Right renal cortex interstitium (tissue), 3 donors: ENCODE measurements at places on chromosomes 1 and 21.

DNA sequence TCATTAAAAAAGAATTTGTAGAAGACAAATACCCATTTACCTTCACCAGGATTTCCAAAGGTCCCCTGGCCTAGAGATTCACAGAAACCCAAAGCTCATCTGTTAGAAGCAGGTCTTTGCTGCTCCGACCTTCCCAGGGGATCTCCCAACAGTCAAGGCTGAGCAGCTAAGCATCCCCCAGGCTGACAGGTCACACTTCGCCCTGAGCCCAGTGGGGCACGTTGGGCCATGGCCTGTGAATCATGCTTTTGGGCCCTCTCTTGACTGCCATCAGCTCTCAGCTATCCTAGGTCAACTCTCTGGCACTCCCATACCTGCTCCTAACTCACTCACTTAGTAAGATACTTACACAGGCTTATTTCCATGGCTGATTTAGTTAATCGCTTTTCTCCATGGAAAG, 157.7 kb downstream of the DSCAM start:
- DNase-seq: no peak

- no peak for DNase-seq
Measured at GRCh38 chr1:81681601-81682266, 119.0 kb upstream of the ADGRL2 start.

DNA sequence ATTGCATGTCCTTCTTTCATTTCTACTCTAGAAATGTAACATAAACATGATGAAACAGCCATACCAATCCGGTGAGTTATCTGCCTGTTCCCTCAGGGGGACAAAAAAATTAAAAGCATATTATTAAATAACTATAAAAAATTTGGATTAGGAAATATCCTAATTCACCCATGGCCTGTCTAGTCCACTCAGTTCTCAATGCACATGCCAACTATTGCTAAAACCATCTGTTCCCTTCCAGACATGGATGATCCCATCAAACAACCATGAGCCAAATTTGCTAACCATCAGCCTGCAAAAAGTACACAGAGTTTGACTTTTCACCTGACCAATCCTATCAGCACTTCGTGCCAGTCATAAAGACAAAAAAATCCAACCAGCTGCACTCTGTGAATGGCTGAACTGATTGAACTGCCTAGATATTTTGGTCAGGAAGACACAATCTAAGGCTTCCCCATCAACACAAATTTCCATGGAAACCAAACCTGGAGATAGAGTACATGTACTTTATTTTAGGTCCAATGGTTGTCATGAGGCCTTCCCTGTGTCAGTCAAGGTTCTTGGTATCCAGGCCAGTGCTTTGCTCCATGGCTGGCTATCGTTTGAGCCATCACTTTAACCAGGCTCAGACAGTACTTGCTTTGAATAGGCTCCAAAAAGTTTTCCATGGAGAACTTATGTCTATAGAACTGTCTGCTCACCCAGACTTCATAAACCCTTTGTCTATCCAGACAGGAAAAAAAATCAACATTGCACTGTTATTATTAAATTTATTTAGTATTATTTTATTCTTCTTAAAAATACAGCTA, 570.8 kb downstream of the LTN1 start:
- no peak for DNase-seq

GRCh38 chr1:201709564-201710295, 119.2 kb upstream of the IPO9 start:
- no peak for DNase-seq

DNA sequence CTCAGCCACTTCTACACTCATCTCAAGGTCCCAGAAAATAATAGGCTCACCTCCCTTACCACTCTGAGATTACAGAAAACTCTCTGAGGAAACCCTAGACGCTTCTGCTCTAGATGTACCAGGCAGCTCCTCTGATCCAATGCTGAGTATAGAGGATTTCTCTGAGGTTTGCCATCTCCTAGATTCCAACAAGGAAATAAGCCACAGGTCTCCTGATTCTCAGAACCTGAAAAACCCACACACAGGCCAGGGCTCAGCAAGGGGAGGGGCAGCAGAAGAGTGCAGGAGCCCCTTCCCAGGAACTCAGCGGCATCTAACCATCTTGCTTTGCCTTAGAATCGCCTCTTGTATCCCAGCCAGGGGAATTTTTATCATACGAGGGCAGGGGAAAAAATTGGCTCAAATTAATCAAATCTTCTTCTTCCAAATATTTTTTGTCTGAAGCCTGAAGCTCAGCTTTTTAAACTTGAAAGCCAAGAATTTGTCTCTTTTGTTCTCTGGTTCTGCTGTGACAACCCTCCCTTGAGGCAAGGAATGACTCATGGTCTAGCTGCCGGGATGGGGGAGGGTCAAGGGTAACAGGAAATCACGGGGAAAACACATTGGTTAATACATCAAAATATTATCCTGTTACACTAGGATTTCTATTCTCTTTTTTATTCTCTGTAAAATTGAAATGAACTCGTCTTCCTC, 30.8 kb downstream of the GORAB start:
- DNase-seq: no peak

DNA sequence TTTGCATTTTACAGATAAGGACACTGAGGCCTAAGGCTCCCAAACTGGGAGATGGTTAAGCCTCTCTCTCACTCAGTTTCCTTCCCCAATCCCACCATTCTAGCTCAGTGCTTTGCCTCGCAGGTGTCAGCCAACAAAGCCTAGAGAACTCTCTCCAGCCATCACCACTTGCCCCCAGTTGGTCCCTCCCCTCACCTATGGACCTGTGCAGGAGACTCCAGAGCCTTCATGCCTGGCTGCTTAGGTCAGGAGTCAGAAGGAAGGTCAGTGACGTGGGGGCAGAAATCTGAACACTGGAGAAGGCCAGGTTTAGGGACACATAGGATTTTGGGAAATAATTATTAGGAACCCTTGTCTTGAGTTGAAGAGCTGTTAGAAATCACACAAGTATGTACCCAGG, 295.3 kb downstream of the PTPRU start:
- no peak for DNase-seq

DNA sequence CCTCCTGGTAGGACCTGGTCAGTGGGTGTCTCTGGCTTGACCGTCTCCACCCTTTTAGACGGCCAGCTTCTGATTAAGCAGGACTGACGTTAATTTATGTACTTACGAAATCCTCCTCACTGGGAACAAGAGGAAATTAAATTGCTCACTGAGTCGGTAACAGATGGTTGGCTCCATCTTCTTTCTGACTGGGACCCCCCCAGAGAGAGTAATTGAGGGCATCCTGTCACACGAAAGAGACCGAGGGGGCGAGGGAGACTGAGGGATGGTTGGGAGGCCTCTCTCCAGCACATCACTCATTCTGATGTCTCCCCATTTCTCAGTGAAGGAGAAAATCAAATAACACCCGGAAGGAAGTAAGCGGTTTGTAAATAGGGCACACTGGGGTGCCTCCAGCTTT, 104.8 kb downstream of the OMA1 start:
- DNase-seq: no peak

DNA sequence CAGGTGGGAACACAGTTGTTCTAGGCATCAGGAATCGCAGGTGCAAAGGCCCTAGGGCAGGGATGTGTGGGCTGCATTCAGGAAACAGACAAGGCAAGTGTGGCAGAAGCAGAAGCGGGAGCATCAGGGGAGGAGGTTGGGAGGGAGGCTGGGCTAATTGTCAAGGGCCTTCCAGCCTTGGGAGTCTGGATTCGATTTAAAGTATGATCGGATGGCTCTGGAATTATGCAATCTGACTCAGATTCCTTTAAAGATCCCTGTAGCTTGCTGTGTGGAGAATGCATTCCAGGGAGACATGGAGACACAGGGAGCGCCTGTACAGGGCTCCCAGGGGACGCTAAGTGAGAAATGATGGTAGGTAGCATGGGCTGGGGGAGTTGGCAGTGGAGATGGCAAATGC, 86.5 kb downstream of the LACTBL1 start:
- no peak for DNase-seq

DNA sequence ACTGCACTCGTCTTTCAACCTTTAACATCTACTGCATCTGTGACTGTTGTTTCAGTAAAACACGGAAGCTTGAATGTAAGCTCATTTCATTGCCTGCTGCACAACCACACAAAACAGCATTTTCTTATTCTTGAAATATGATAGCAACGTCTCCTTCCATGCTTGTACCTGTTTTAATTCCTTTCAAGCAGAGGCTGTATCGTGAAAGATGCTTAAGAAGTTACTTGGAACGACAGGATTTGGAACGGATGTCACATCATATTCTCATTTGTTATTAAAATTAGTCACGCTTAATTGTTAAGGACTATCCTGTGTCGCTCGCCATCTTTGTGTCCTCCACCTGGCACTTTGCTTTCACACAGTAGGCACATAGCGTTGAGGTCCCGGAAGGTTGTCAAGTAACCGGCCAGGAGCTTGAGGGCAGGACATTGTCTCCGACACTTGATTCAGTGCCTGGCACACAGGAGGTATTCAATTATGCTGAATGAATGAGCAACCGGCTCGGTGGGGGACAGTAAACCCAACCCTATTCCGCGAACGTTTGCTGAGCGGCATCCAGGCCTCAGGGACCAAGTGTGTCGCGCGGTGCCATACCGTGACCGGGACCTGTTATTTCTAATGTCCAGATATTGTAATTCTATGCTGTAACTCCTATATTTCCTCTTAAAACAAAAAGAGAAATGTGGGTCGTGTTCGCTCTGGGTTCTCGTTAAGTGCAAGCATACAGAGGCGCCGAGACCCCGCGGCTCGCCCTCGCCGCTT, 499 bp upstream of the SH3GLB1 start:
- DNase-seq: peak; percentile 47

GRCh38 chr1:94154989-94155388, 34.0 kb upstream of the ABCA4 start:
- no peak for DNase-seq

- no peak for DNase-seq
Measured at GRCh38 chr1:228958121-228958520, 222.8 kb downstream of the RHOU start.

DNA sequence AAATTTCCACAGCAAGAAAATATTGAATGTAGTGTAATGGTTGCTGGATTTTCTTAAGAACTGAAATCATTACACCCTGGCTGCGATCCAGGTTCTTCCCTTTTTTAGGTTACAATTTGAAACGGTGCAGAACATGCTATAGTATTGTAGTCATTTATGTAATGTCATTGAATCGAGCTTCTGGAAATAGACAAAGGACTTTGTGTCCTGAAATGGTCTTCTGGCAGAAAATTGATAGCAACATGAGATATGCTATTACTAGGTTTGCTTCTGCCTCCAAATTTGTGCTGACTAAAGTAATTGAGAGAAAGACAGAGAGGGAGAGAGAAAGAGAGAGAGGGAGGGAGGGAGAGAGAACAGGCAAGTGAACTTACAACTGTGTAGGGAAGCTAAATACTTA, 146.2 kb upstream of the NFIA start:
- DNase-seq: no peak

DNA sequence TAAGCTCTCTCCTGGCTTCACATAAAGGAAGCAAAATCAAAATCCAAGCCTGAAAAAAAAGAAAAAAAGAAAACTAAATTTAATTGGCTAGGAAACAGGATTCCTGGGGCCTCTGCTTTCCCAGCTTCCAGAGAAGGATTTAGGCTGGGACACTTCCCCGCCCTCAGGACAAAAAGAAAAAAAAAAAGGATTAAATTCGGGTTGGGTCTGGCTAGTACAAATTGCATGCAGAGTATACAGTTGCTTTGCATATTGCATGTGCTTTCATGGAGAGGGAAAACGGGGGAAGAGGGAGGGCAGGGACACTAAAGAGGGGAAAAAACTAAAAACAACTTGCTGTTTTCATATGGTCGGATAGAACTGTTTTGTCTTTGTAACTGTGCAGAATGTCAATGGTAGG, 42.7 kb downstream of the OLIG1 start:
- DNase-seq: no peak

DNA sequence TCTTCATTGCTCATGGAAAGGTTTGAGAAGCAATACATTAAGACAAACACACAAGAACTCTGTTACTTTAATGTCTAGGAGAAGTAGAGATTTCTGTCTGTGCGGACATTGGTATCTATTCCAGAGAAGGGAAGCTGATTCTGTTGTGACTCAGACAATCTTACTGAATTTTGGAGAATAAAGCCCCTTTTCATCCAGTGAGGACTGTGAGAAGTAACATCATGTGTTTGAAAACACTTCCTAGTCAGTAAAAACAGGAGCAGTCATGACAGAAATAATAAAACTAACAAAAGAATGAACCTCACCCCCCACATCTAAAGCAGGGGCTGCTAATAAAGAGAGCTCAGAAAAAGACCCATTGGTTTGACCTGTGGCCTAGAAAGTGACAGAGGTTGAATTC, 46.6 kb downstream of the NEK7 start:
- DNase-seq: no peak

DNA sequence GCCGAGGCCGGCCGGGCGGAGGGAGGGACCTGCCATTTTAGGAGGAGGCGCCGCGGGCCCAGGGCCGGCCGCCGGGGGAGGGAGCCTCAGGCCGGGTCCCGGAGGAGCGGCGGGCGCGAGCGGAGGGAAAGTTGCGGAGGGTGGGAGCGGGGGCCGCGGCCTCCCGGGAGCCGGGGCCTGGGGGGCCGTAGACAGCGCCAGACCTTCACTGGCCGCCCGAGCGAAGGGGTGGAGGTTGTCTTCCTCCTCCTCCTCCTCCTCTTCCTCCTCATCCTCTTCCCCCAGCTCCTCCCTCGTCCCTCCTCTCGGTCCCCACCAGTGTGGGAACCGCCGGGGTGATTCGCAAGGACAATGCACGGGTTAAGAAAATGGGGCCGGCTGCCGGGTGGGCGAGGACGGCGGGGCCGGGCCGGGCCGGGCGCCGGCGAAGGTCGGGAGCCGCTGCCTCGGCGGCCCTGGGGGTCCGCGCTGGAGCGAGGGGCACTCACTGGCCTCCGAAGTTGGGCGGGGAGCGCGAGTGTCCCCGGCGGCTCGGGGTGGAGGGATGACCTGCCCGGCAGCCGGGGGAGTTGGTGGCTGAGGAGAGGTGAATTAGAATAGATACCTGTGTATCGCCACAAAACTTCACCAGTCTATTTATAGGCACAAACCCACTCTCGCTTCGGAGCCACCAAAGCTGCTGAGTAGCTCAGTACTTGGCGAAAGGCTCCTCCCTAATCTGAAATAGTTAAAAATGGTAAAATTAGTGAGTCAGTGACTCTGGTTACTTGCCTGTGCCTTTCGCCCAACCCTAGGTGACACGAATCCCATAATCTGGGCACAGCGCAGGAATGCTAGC, 1.3 kb downstream of the DYRK1A start:
- DNase-seq: no peak

GRCh38 chr1:87126886-87127505, 201.7 kb upstream of the LMO4 start:
- no peak for DNase-seq

DNA sequence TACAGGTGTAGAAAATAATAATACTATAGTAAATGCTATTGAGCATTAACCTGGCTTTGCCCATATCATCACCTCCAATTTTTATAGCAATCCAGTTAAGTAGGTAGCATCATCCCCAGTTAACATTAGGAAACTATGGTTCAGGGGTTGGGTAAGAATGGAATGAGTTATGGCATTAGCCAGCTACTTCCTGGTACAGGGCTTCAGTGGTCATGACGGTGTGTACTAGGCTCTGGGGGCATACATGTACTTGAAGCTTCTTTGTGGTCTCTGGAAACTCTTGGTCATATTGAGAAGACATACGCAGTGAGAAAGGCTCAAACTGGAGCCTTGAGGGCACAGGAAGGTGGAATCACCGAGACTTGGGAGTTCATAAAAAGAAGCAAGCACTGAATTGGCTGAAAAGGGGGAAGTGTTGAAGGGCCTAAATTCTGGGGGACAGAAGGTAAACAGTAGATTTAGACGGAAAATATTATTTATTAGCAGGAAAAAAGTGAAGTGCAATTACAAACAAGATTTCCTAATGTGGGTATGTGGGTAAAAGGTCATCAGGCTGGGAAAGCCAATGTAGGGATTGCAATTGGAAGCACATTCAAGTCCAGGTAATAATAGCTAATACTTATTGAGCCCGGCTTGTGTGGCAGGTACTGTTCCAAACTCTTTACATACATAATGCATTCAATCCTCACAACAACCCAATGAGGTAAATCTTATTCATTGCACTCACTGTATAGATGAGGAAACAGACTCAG, 114.2 kb upstream of the ATP1A1 start:
- DNase-seq: no peak
